ENCODE measurements at places on chromosomes 4 and X.

DNA sequence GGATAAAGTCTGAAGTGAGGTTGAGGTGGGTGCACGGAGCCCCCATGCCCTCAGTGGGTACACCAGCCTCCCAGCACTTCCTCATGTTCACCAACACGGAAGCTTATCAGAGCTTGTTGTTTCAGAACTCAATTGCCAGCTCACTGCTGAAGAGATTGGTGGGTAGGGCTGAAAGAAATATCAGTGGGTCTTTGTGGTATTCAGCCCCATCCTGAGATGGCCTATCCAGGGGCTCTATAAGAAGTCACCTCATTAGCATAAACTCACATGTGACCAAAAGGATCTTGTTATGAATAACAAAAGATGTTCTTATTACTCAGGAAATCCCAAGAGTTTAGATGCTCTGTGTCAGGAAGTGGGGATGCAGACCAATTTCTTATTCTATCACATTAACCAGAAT lies 177.3 kb downstream of the ARHGAP10 start:
- H3K27ac ChIP-seq: no peak overlapping the region
- H3K4me1 ChIP-seq: no peaks in the 10 kb centered on the region
- peaks cover 5% of the 10 kb centered on the region for H3K36me3 ChIP-seq

GRCh38 chr4:26325191-26325590 lies 4.4 kb downstream of the RBPJ start:
- no peak overlapping the region for H3K4me3 ChIP-seq
- DNase-seq: no peak
- H3K36me3 ChIP-seq: no peaks in the 10 kb centered on the region
- no peaks in the 10 kb centered on the region for H3K4me1 ChIP-seq

GRCh38 chrX:25721564-25721963 lies 416.6 kb upstream of the MAGEB18 start:
- H3K27me3 ChIP-seq: no peaks in the 10 kb centered on the region
- H3K4me1 ChIP-seq: no peaks in the 10 kb centered on the region
- no peak overlapping the region for H3K27ac ChIP-seq
- DNase-seq: no peak
- H3K4me3 ChIP-seq: no peak overlapping the region
- no peaks in the 10 kb centered on the region for H3K36me3 ChIP-seq

DNA sequence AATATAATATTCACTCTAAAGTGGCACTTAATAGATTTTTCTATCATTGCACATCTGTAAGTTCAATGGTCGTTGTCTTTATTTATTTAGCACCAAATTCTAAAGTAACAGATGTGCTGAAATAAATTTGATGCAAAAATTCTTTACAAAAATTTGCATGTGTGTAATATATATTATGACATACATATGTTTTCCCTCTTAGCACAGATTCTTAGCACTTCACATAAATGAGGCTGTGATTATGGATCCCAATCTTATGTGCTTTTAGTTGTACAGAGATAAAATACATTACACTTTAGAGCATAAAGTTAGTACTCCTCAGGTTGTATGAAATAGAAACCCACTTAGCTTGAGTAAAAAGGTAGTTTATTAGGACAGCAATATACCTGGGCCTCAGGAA lies 915.1 kb downstream of the ADGRL3 start:
- H3K36me3 ChIP-seq: no peaks in the 10 kb centered on the region
- H3K27me3 ChIP-seq: no peaks in the 10 kb centered on the region
- no peak for DNase-seq
- no peak overlapping the region for H3K27ac ChIP-seq
- no peak overlapping the region for H3K4me3 ChIP-seq
- no peaks in the 10 kb centered on the region for H3K4me1 ChIP-seq

DNA sequence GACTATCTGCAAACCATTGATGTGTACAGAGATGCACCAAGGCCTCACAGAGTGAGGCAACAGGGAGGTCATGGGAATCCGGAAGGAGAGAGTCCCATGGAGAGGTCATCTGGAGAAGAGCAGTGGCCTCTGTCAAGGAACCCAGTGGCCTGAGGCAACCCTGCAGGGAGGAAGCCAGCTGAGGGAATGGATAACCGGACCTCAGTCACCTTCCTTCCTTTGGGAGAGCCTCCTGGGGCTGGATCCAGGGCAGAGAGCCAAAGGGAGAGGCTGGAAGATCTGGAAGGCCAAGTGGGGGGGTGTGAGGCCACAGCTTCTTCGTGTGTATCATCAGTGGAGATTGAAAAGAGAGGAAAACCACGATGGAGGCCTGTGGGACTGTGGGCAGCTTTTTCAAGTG lies 24.3 kb upstream of the CD38 start:
- no peak for DNase-seq
- H3K4me1 ChIP-seq: no peaks in the 10 kb centered on the region
- H3K36me3 ChIP-seq: no peaks in the 10 kb centered on the region
- no peaks in the 10 kb centered on the region for H3K27me3 ChIP-seq
- no peak overlapping the region for H3K4me3 ChIP-seq

DNA sequence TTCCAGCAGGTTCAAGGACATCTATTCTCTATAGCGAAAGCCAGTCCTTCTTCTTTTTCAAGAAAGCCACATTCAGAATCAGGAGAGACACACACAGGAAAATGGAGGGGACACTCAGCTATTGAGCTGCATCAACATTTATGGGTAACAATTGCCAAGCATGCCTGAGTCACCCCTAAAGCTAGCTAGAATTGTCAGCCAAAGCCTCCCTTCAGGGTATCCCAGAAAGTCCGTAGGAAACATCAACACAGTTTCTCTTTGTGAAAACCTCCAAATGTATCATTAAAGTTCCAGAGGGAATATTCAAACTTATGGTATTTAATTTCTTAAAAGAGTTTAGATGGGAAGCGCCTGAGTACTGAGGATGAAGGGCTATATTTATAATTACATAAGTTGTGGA lies 331.1 kb upstream of the SLC7A11 start:
- no peaks in the 10 kb centered on the region for H3K36me3 ChIP-seq
- no peaks in the 10 kb centered on the region for H3K4me1 ChIP-seq
- no peak overlapping the region for H3K27ac ChIP-seq
- no peak for DNase-seq
- no peaks in the 10 kb centered on the region for H3K27me3 ChIP-seq

DNA sequence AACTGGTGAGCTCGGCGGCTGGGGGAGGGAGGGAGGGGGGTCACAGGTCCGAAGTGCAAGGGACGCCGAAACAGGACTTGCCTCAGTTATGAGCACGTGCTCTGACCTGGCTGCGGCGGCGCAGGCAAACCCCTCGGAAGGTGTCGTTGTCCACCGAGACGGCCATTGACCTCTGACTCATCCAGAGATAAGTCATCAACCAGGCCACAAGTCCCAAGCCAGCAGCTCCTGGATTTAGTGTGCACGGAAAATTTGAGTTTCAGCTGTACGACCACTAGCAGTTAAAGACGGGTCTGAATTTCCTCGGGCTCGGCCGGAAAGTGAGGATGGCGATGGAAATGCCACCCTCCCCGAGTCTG lies 674 bp downstream of the SH3D19 start:
- peak; percentile 87 for DNase-seq
- no peaks in the 10 kb centered on the region for H3K27me3 ChIP-seq
- H3K36me3 ChIP-seq: no peaks in the 10 kb centered on the region
- peaks cover 18% of the 10 kb centered on the region for H3K4me1 ChIP-seq

DNA sequence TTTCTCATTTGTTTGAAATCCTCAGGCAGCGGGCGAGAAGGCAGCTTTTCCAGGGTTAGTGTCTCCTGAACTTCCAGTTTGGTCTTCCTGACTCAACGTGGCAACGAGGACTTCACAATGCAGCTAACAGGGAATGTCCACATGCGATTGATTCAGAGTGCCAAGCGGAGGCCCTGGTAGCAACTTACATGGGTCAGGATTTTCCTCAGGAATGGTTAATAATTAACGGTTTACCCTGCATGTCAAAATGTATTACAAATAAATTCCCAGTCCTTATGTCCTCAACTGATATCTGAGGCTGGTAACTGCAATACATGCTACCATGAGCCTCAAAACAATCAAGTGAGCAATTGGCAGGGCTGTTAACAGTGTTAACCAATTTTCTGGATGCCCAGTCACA lies 67.2 kb downstream of the MAP3K15 start:
- no peaks in the 10 kb centered on the region for H3K4me1 ChIP-seq
- DNase-seq: no peak
- no peaks in the 10 kb centered on the region for H3K27me3 ChIP-seq
- no peak overlapping the region for H3K4me3 ChIP-seq
- H3K27ac ChIP-seq: no peak overlapping the region
- H3K36me3 ChIP-seq: no peaks in the 10 kb centered on the region

DNA sequence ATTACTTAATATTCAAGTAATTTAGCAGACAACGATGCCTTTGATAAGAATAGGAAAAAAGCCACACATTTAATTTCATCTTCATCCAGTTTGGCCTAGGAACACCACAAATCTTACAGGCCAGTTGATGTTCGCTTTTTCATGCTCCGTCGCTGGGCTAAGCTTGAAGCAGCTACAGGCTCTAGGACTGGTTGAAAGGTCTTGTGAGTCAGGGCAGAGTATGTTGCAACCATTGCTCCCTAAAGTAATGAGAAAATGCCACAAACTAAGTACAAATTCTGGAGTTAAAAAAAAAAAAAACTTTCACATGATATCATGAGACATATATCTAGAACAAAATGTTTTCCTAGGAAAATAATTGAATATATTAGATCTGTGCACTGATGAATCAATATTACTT lies 123.8 kb downstream of the RPS6KA6 start:
- H3K27me3 ChIP-seq: no peaks in the 10 kb centered on the region
- no peaks in the 10 kb centered on the region for H3K36me3 ChIP-seq
- no peaks in the 10 kb centered on the region for H3K4me1 ChIP-seq
- H3K4me3 ChIP-seq: no peak overlapping the region
- no peak overlapping the region for H3K27ac ChIP-seq

DNA sequence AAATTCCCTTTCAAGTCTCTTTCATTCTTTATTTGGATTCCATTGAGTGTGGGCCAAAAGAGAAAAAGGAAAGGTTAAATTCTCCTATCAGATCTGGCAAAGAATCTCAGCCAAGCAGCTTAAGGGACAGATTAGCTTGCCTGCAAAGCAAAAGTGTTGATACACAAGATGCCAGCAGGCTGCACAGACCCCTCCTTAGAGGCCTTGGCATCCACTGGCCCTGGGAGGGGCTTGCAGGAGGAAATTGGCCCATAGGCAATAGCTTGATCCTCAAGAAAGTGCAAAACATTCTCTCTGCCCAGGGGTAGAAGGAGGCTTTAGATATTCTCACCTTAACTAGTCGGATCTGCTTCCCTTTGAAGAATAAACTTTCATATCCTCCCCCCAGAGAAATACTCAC lies 300.4 kb upstream of the CPEB2 start:
- no peak overlapping the region for H3K27ac ChIP-seq
- no peak overlapping the region for H3K4me3 ChIP-seq
- H3K4me1 ChIP-seq: no peaks in the 10 kb centered on the region
- DNase-seq: no peak

DNA sequence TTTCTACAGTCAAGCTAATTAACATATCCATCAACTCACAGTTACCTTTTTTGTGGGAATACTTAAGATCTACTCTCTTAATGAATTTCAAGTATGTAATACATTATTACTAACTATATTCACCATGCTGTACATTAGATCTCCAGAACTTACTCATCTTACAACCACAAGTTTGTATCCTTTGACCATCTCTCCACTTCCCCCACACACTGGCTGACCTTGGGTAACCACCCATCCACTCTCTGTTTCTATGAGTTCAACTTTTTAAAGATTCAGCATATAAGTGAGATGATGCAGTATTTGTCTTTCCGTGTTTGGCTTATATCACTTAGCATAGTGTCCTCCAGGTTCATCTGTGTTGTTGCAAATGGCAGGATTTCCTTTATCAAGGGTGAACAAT lies 30.5 kb upstream of the MAGED1 start:
- H3K36me3 ChIP-seq: no peaks in the 10 kb centered on the region
- no peak overlapping the region for H3K4me3 ChIP-seq
- no peak overlapping the region for H3K27ac ChIP-seq
- H3K27me3 ChIP-seq: no peaks in the 10 kb centered on the region
- no peaks in the 10 kb centered on the region for H3K4me1 ChIP-seq

DNA sequence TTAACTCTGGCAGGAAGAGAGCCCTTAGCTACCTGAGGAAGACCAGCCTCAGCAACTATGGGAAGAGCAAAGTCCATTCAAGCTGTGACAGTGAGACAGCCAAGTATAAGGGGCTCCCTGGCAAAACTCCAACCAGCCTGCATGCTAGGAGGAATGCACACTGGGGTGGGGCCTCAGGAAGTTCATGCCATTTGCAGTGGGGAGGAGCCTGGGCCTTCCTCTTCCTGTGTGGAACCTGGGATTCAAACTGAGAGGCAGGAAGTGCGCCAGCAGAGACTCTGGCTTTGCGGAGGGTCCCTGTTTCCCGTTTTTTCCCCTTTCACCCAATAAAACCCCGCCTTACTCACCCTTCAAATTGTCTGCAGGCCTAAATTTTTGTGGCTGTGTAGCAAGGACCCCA lies 33.0 kb downstream of the TFDP3 start:
- H3K36me3 ChIP-seq: no peaks in the 10 kb centered on the region
- H3K4me1 ChIP-seq: no peaks in the 10 kb centered on the region
- H3K4me3 ChIP-seq: no peak overlapping the region
- DNase-seq: peak; percentile 3

DNA sequence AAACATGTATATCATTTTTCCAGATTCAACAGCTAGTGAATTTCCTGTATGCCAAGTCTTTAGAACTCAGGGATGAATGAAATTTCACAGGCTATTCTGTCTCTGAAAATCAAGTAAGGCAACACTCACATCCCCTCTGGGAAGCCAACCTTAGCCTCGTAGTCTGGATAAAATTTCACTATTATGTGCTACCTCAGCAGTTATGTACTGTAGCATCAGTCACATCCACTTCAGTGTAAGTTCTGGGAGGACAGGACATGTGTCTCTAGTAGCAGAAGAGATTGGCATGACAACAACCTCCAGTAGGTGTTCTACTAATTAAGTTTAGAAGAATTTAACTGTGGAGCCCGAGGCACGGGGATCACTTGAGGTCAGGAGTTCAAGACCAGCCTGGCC lies 42.4 kb upstream of the HS3ST1 start:
- no peak overlapping the region for H3K27ac ChIP-seq
- no peaks in the 10 kb centered on the region for H3K36me3 ChIP-seq
- no peak for DNase-seq
- H3K27me3 ChIP-seq: no peaks in the 10 kb centered on the region
- H3K4me3 ChIP-seq: no peak overlapping the region
- H3K4me1 ChIP-seq: no peaks in the 10 kb centered on the region

DNA sequence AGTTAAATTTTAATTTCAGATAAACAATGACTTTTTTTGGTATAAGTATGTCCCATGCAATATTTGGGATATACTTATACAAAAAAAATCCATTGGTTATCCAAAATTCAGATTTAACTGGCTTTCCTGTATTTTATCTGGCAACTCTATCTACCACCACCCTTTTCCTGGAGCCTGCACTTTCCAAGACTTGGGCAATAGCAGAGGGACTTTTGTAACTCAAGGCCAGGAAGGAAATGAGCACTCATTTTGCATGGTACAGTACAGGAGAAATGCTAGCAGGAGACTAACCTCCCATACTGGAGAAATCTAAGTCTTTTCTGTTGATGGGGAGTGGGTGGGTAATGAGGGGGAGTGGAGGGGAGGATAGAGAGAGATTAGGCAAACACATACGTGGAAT lies 37.7 kb upstream of the PLAC1 start:
- H3K4me1 ChIP-seq: no peaks in the 10 kb centered on the region
- no peak overlapping the region for H3K27ac ChIP-seq
- no peak for DNase-seq

GRCh38 chr4:182600093-182600492 lies 317.1 kb downstream of the DCTD start:
- H3K4me3 ChIP-seq: no peak overlapping the region
- no peaks in the 10 kb centered on the region for H3K36me3 ChIP-seq
- H3K27ac ChIP-seq: no peak overlapping the region
- peak; percentile 17 for DNase-seq
- H3K27me3 ChIP-seq: no peaks in the 10 kb centered on the region

GRCh38 chrX:31021537-31021936 lies 50.3 kb downstream of the FTHL17 start:
- DNase-seq: no peak
- no peaks in the 10 kb centered on the region for H3K36me3 ChIP-seq
- H3K27ac ChIP-seq: no peak overlapping the region
- no peaks in the 10 kb centered on the region for H3K4me1 ChIP-seq
- H3K27me3 ChIP-seq: no peaks in the 10 kb centered on the region
